T-helper 22 cell (primary cell): ENCODE measurements at places on chromosomes 5 and 9.

DNA sequence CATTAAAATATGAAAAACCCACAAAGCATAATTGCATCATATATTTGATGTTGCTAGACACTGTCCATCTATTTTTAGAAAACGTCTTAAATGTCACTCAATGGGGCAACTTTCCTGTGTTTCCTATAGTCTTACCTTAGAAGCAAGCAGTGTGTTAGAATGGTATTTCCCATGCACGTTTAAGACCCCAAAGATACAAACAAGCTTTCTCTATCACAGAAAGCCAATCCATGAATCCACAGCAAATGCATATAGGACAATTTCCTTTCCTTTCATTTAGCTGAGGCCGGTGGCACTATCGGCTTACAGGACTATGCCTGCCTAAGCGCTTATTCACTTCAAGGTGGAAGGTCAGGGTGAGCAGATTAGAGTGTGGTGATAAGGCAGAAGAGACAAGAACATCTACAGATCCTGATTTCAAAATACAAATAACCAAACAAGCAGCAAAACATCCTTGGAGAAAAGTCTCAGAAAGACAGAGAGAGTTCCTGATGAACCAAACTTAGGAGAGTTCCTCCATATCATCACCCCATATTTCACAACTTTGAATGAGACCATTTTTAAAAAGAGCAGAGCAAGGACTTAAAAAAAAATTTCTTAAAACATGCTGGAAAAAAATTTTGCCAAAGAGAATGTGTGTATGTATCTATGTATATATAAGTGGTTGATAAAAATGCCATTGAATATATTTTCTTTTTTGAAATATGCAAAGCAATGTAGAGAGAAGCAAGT is 57.2 kb downstream of the MEF2C start:
- no peak for DNase-seq

DNA sequence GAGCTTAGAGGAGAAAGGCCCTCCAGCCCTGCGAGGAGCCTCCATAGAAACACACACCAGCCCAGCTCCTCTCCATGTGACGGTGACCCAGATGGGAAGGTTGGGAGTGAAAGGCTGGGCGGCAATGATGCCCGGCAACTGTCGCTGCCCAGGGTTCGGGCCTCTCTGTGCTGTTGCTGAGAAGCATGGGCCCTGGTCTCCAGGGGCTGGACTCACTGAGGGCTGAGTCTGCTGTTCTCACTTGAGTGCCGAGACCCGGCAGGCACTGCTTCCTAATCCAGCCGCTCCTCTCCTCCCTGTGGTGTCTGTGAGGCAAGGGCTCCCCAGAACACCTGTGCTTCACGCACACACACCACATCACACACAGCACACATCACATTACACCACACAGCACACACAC is 493.6 kb downstream of the GADD45G start:
- DNase-seq = no peak

DNA sequence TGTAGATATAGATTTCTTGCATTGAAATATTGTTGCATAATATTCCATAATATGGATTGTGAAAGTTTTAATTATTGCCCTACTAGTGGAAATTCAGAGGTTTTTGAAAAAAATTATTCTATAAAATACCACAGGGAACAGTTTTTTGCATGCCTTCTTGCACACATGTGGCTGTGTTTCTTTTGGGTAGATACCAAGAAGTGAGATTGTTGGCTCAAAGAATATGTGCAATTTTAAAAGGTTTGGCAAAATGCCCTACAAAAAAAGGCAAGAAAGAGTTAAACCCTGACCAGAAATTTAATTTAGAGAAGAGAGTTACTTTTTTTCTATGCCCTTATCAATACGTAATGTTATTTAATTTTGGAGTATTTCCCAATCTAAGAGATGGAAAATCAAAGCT is 270.8 kb upstream of the DAPK1 start:
- DNase-seq = no peak

- no peak for DNase-seq
Measured at GRCh38 chr9:91949392-91949945, 559 bp downstream of the ROR2 start.

- no peak for DNase-seq
Measured at GRCh38 chr5:107538331-107538730, 132.4 kb downstream of the EFNA5 start.

DNA sequence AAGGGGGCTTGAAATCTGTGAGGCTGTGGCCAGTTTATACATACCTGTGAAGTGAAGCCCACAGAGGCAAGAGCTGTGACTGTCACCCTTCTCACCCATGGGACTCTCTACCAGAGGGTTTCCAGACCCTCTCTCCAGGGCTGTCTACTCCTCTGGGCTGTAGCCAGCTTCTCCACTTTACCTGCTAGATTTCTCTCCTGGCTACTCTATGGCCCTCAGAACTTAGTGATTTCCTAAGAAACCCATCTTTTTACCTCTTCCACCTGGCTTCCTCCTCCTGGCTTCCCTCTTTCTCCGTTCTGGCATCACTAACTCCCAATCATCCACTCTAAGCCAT is 78.0 kb downstream of the SEC61B start:
- no peak for DNase-seq

- no peak for DNase-seq
Measured at GRCh38 chr5:219460-219863, 1.3 kb downstream of the SDHA start.

GRCh38 chr9:104412238-104412637 is 91.8 kb upstream of the OR13F1 start:
- no peak for DNase-seq

DNA sequence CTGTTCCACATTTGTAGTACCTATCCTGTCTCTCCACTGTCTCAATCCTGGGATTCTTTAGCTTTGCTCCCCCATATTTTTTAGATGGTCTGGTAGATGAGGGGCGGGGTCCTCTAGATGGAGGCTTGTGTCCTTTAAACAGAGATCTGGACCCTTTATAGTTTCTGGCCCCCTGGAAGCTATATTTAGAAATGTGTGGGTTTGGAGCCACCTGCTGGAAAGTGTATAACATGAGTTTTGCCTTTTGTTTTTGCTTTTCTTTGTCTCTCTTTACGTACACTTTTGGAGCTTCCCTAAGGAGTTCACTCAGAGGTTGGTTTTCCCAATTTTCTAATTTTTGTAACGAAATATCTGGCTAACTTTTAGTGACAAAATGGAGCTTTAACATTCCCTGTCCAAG is 110.7 kb downstream of the CFAP95 start:
- no peak for DNase-seq

DNA sequence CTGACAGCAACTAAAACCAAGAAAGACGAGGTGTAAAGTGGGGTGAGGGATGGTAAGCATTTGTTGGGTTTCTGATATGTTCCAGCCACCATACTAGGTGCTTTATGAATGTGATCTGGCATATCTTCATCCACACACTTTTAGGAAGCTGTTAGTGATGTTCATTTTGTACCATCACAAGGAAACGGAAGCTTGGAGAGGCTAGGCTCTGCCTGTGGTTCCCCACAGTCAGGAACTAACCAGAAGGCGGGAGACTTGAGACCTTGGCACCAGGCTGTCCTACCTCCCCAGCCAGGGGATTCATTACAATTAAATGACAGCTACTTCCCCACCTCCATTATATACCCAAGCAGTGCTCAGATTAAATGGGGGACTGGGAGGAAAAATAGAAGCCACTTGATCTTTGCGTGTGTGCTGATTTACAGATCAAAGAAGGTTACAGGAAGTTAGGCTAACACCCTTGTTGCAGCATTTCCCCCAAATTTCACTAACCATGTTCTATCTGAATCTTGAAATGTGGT is 43.0 kb downstream of the SFXN1 start:
- no peak for DNase-seq

GRCh38 chr9:18061332-18061731 is 412.6 kb upstream of the ADAMTSL1 start:
- no peak for DNase-seq

DNA sequence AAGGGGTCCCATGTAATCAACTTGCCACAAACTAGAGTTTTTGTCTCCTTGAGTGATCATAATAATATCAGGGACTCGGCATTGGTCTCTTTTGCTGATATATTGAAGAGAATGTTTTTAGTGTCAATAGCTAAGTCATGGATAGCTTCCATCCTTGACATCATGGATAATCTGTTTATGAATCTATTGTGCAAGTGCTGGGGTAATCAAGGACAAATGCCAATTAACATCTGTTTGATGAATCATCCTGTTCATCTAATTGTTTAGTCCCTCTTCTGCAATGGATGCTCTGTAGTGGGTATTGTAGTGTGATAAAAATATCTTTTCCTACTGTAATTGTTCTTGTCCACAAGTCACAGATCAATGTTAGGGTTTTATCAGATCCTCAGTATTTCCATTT is 607.5 kb upstream of the SEMA6A start:
- DNase-seq = no peak

- DNase-seq = no peak
Measured at GRCh38 chr9:121483049-121483448, 16.6 kb downstream of the GGTA1 start.

- no peak for DNase-seq
Measured at GRCh38 chr9:20930836-20931235, 100.6 kb downstream of the HACD4 start.

DNA sequence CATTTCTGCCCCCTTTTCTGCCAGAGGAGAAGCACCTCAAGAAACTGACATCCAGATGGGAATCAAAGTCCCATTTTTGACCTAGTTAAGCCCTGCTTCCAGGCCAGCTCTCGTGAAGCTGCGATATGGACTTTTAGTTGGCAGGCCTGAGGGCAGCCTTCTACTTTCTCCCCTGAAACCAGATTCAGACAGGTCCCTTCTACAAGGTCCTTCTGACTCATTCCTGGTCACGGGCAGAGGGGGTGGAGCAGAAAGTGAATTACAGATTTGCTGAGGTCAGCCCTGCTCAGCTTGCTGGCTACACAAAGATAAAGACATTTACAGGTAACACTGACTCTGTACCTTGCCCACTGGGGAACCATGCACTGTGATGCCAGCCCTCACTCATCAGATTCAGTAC is 52.8 kb upstream of the TUT7 start:
- no peak for DNase-seq

GRCh38 chr5:55072666-55073065 is 29.8 kb upstream of the GZMA start:
- DNase-seq = no peak
